T-helper 22 cell (primary cell): ENCODE measurements at places on chromosomes 2 and 18.

- DNase-seq: no peak
These were observed 229.6 kb upstream of the ID2 start for GRCh38 chr2:8452296-8452695.

DNA sequence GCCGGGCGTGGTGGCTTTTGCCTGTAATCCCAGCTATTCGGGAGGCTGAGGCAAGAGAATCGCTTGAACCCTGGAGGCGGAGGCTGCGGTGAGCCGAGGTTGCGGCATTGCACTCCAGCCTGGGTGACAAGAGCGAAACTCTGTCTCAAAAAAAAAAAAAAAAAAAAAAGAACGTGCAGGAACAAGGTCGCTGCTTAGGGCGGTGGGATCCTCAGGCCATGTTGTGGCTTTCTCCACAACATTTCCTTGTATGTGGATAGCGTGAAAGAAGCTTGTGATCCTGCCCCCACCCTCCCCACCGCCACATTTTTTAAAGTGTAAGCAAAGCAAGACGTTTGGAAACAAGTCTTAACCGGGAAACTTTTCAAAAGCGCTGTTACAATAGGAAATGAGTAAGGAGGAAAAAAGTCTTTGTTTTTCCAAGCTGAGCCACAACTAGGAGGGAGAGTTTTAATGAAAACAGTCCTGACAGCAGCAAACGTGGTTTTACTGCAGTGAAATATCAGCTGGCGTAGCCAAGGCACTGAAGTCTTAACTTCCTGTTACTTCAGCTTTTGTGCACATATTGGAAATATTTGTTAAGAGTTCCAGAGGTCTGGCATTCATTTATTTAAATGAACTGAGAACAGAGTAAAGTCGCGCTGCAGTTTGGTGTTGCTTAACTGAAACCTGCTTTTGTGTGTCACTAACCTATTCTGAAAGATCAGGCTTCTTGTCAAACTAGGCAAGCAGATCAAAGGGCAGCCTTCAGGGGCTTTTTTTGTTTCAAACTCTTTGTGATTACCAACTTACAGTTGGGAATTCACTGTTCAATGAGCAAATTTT lies 3.8 kb downstream of the TGIF1 start:
- no peak for DNase-seq

- DNase-seq: no peak
These were observed 19.2 kb downstream of the CDC42EP3 start for GRCh38 chr2:37652199-37652640.

- no peak for DNase-seq
These were observed 62.3 kb upstream of the SNTG2 start for GRCh38 chr2:888211-888801.

DNA sequence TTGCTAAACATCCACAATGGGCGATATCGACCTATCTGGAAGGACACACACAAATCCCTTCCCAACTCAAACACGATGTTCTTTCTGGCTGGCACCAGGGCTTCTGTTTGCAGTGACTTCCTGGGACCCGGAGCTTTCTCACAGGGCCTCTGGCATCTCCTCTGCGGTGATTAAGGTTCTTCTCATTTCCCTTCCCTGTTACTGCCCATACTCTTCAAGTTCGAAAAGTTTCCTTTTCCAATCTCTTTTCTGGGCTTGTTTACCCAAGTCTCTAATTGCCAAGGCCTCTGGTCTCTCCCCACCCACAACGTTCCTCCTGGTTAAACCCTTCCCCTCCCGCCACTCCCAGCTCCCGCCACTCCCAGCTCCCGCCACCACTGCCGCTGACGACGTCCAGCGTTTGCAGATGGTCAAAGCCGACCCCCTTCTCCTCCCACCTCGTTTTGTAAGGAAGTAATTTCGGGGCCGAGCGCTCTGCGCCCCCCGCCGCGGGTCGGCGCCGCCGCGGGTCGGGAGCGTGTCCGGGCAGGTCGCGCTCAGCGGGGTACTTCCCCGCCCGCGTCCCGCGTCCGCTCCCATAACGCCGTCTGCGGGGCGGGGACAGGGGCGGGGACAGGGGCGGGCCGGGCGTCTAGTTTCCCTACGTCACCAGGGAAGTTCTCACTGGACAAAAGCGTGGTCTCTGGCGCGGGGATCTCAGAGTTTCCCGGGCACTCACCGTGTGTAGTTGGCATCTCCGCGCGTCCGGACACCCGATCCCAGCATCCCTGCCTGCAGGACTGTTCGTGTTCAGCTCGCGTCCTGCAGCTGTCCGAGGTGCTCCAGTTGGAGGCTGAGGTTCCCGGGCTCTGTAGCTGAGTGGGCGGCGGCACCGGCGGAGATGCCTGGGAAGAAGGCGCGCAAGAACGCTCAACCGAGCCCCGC lies at the start of gene PMAIP1:
PMAIP1 (plus strand) TSS at position 699 of the 924 bp plus-strand sequence; CDS start at position 881, 182 bp downstream.
- DNase-seq: peak; percentile 77

GRCh38 chr2:191976436-191976835 lies 129.5 kb upstream of the CAVIN2 start:
- no peak for DNase-seq

DNA sequence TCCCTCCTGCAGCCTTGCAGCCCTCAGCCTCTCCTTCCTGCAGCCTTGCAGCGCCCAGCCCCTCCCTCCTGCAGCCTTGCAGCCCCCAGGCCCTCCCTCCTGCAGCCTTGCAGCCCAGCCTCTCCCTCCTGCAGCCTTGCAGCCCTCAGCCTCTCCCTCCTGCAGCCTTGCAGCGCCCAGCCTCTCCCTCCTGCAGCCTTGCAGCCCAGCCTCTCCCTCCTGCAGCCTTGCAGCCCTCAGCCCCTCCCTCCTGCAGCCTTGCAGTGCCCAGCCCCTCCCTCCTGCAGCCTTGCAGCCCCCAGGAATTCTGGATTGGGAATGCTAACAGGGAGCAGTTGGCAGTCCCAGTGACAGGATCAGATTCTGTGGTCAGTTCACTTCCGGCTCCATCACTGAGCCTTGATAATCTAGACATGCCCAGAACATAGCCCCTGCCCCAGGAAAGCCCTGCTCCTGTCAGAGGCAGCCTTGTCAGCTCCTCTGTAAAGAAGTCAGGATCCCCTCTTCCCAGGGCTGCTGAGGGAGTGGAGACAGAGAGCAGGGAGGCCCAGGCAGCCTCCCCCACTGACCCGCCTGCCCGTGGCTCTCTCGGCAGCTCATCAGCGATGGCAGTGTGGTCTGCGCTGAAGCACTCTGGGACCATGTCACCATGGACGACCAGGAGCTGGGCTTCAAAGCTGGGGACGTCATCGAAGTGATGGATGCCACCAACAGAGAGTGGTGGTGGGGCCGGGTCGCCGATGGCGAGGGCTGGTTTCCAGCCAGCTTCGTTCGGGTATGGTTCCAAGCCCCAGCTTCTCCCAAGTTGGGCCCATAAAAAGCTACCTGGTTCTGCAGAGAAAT lies 54.8 kb downstream of the FAM168B start:
- DNase-seq: no peak

GRCh38 chr2:180000434-180000833 lies 6.7 kb downstream of the CWC22 start:
- no peak for DNase-seq

GRCh38 chr2:169036736-169037440 lies 5.8 kb upstream of the ABCB11 start:
- no peak for DNase-seq

DNA sequence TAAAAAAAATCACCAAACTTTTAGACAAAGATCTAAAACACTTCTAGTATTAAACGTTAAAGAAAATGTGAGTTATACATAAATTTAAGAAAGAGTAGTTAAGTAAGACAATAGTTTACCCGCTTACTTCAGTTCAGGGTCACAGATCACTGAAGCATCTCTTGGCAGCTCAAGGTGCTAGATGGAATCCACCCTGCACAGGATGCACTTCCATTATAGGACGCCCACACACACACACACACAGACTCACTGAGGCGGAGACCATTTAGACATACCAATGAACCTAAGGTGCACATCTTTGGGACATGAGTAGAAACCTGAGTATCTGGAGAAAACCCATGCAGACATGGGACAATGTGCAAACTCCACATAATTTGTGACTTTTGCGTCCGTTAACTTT lies 630.6 kb upstream of the ZNF804A start:
- no peak for DNase-seq

GRCh38 chr2:196598846-196599245 lies 40.7 kb upstream of the CCDC150 start:
- no peak for DNase-seq

- DNase-seq: no peak
These were observed 158.1 kb upstream of the SLC39A10 start for GRCh38 chr2:195498839-195499490.

DNA sequence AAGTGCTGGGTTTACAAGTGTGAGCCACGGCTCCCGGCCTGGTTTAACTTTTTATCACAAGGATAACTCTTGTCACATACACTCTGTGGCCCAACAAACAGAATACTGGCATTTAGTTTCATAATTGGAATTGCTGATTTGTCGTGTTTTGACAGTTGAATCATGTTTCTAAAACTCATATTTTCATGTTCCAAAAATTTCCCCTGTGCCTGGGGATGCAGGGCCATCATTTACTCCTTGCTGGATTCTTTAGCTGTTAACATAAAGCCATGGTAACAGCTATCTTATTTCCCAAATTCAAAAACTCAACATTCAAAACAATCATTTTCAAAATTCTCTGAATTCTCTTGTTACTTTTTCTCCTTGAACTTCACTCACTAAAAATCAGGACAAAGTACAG lies 16.5 kb upstream of the ATG16L1 start:
- no peak for DNase-seq

- no peak for DNase-seq
These were observed 124.0 kb downstream of the SMAD7 start for GRCh38 chr18:48826806-48827205.

DNA sequence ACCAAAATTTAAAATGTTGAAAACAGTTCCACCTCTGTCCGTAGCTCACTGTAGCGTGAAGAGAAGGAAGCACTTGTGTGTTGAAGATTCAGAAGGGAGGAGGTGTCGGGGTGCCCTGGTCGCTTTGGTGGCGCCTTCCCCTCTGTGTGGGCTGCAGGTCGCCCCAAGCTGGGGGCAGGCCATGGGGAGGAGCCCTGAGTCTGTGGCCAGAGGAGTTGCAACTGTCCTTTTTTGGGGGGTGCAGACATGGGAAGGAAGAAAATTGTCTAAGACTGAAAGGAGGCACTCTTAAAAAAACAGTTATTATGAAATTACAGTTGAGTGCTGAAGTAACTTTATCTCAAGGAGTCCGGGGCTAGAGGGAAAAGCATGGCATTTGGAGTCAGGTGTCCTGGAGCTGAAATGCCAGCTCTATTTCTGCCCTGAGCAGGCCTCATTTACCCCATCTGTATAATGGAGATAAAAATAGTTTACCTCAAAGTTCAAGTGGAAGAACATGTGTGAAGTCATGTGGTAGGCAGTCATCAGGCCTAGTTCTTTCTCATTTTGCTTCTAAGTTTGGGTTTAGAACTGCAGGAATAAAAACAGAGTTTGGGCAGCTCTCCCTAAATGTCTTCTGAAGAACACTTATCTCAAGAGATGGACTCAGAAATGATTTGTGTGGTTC lies 82.1 kb downstream of the RNF144A start:
- DNase-seq: no peak

GRCh38 chr18:35581898-35582641 lies 530 bp downstream of the GALNT1 start:
- no peak for DNase-seq

- DNase-seq: no peak
These were observed 103.6 kb downstream of the DOCK10 start for GRCh38 chr2:224938651-224939182.

DNA sequence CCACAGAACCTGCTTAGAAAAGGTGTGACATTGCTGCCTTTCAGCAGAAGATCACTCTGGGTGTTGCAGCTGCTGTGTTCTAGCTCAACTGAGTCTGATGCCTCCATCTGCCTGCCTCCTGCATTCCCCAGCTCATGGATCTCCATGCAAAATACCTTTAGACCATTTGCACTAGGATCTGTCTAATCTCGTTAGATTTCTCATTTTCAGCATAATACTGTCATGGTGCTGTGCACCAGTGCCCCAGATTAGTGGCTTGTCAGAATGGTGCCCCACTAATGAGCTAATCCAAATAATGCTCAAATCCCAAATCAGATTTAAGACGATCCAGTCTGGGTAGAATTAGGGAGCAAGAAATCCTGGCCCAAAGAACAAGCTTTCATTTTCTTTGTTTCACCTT lies 284.4 kb upstream of the PARD3B start:
- DNase-seq: no peak

DNA sequence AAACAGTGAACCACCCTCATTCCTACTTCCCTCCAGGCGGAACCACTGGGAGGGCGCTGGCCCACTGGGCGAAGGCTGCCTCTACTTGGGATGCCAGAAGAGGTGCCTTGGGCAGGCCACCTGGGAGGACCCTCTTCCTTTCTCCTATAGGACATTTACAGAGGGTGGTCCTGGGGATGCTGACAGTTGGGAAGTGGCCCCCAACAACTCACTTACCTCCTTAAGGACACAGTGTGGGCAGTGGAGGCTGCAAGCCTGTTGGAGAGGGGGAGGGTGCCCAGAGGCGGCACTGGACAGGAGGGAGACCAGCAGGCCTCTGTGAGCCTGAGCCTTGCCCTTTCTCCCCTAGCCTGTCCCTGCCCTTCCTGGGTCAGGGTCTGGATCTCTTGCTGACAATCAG lies 346.4 kb upstream of the HS6ST1 start:
- no peak for DNase-seq

- DNase-seq: no peak
These were observed 236.8 kb upstream of the HS6ST1 start for GRCh38 chr2:128555433-128555832.

- no peak for DNase-seq
These were observed 71.7 kb downstream of the PTRHD1 start for GRCh38 chr2:24721470-24721869.

- DNase-seq: no peak
These were observed 92.3 kb downstream of the LYPD1 start for GRCh38 chr2:132577686-132578085.

DNA sequence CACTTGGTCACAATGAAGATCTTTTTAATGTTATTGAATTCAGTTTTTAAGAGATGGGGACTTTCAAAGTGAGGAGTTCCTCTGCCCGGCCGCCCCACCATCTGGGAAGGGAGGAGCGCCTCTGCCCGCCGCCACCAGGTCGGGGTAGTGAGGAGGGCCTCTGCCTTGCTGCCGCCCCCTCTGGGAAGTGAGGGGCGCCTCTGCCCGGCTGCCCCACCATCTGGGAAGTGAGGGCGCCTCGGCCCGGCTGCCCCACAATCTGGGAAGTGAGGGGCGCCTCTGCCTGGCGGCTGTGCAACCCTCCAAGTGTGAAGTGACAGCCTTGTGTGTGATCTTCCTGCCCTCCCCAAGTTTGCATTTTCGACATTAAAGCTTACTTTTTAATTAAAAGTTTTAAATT lies 899.3 kb downstream of the TRIB2 start:
- DNase-seq: no peak

DNA sequence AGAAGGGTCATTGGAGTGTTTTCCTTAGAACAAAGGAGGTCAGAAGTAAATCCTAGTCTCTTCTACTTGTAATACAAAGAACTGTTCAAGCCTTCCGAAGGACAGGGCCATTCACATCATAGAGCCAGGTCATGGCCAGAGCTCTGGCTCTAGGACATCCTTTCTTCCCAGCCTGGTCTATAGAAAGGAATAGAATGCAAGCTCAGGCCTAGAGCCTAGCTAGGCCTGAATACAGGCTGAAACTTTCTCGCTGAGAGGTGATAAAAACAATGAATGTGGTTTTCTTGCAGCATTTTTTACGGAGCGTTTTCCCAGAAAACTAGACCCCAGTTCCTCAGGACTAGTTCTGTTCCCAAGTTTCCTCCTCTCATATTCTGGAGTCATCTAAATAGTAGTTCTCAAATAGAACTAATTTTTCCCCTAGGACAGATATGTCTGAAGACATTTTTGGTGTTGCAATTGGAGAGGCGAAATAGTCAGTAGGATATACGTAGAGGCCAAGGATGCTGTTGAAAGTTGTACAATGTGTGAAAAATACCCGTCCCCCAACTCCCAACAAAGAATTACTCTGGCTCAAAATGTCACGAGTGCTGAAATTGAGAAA lies 6.8 kb downstream of the UGT1A6 start:
- no peak for DNase-seq

GRCh38 chr2:177983183-177983788 lies 89.3 kb downstream of the PDE11A start:
- DNase-seq: no peak
